ENCODE measurements at places on chromosomes 12 and 14.

- DNase-seq, result no peak
These were observed 331.1 kb downstream of the GLT1D1 start for GRCh38 chr12:129184127-129184928.

DNA sequence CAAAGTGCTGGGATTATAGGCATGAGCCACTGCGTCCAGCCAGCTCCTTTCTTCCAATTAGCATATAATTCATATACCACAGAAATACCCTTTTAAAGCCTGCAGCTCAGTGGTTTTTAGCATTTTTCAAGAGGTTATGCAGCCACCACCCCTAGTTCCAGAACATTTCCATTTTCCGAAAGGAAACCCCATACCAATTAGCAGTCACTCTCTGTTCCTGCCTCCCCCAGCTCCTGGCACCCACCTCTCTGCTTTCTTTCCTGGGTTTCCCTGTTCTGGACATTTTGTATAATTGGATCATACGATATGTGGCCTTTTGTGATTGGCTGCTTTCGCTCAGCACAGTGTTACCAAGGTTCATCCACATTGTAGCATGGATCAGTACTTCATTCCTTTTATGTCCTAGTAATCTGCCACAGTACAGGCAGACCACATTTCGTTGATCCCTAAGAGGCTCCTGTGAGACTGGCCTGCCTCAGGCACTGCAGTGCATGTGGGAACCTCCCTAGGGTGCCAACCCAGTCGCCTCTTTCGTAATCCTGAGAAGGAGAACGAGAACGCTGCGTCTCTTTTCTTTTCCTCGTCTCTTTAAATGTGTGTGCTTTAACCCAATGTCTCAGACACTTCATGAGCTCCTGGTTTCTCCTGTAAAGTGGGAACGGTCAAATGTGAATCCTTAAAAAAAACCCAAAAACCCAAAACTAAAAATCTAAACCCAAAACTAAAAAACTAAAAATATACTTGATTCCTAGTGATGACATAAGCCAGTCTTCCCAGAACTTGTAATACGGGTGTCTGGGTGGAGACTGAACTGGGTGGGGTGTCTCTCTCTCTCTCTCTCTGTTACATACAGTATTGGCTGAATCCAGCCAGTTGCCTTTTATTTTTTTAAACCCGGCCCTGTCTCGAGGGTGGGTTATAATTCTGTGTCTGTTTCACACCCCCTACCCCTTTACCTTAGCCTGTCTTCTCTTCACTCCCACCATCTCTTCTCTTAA is 14.7 kb downstream of the AACS start:
- no peak for DNase-seq

DNA sequence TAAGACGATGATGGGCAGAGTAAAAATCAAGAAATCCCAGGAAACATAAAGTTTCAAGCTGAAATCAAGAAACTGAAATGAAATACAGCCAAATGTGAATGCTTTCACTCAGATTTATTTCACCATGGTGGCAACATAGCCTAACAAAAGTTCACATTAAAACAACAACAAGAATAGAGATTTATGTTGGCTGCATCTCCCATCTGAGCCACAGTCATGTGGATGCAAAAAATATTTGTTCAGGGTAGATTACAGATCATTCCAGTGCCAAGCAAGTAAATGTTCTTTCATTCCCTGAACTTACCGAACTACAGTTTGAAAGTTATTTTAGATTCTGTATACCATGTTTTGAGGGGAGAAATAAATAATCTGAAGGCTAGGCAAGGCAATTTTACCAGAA is 159.9 kb upstream of the TMTC1 start:
- DNase-seq, result no peak

DNA sequence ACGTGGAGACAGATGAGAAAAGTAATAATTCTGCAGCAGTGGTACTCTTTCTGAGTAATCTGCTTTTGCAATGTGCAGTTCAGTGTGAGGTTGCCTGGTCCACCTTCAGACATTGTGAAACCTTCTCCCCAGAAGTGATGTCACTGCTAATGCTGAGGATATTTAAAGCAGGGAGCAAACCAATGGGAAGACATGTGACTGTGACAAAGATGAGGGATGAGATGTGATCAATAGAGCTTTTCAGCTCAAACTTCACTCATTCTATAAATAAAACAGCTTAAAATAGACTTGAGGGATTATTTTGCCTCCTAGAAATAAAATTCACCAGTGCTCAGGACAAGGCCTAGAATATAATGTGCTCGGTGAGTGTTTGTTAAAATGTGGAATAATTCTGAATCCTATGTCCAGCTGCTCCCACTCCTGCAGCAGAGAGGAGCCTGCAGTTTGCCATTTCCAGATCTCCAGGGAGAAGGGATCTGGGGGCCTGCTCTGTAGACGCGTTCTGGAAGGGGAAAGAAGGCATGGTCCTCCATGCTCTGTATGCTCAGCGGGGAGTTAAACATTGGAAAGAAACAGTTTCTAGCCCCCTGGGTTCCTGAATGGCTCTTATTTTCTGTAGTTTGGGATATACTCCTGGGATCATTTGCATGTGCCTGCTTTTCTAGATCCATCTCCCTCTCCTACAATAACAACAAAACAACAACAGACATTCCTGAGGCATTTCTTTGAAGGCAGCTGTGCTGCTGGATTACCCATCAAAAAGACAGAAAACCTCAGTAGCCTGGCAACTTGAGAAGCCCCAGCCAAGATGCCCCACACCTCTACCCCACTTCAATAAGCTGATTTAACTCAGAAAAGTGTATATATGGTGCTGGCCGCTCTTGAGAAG is 8.9 kb downstream of the SLC7A8 start:
- no peak for DNase-seq

DNA sequence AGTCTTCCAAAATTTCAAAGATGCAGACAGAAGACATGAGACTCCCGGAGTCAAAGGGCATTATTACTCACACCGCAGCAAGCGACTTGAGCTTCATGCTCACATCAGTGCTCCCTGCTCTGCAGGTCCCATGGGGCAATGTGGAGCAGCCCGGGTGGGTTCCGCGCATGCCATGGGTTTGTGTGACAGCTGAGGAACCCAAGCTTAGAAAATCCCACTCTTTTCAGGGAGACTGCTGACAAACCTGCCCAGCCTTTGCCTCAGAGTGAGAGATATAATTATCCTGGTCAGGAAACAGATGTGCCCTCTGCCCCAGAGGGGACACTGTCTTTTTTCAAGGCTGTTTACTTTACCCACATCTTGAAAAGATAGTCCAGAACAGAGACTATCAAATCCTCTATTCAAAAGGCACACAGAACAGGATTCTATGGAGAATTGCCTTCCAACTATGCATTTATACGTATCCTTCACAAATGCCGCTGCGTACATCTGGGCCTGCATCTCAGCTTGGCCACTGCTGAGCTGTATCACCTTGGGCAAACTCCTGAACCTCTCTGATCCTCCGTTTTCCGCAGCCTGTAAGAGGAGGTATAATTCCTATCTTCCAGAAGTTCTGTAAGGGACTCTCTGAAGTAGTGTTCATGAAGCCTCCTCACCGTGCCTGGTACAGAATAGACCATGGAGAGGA is 16.0 kb downstream of the C14orf132 start:
- DNase-seq, result no peak

DNA sequence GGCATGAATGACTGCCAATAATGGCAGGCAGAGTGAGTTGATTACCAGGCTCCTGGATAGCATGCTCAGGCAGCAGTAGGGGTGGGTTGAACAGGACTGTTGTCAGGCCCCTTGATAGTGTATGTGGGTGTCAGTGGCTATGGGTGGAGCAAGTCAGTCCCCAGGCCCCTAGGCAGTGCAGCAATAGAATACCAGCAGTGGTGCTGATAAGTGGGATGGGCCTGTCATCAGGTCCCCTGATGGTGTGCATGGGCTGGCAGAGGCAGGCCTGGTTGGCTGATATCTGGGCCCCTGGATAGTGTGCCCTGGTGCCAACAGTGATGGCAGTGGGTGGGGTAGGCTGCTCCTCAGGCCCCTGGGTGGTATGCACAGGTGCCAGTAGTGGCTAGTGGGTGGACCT is 32.4 kb downstream of the SMCO2 start:
- DNase-seq, result no peak

GRCh38 chr12:25802143-25802542 is 156.3 kb upstream of the RASSF8 start:
- DNase-seq, result no peak

GRCh38 chr12:75959506-75959905 is 72.1 kb downstream of the PHLDA1 start:
- peak; percentile 60 for DNase-seq
